MV-4-11 (cell line): ENCODE measurements at places on chromosomes 4 and X.
A peak's percentile ranks its signal among the peaks of the same experiment; 100 is the strongest.

GRCh38 chrX:10851809-10852208 lies 231.4 kb upstream of the MID1 start:
- no peak for DNase-seq

GRCh38 chrX:20173856-20174255 lies 32.2 kb upstream of the EIF1AX start:
- DNase-seq = no peak

DNA sequence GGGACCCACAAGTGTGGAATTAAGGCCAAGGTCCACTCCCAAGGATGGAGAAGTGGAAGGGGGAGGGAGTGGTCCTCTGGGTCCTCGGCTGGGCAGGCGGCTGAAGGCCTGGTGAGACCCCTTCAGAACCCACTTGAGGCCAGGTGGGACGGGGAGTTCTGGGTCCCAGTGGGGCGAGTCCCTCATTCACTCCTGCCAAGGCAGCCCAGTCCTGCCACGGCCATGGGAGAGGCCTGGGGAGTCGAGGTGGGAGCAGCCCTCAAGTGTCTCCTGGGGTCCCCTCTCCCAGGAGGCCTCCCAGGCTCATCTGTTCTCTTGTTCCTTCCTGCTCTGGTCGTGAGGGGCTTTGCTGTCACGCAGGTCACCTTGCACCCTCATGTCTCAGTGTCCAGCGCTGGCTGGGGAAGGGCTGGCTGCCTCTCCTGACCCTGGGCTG lies 6.1 kb upstream of the SH3BP2 start:
- DNase-seq = no peak

DNA sequence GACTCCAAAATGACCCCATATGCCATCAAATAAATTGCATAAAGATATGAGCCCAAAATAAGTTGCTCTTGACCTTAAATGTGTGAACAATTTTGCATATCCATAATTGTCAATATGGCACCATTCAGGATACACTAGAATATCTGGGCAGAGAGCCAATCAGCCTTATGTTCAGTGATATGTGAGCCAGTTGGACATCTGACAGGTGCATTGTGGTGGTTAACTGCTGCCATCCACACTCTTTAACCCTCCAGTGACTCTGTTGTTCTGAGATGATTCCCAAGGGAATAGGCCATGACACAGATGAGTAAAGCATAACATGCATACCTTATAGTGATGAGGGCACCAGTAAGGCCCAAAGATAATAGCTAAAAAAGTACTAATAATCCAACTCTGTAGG lies 500.1 kb downstream of the PCDH18 start:
- no peak for DNase-seq

- peak; percentile 8 for DNase-seq
Observed at GRCh38 chr4:7770224-7771050, 169.2 kb downstream of the AFAP1 start.

- DNase-seq = no peak
Observed at GRCh38 chr4:35464964-35465528, 779.3 kb downstream of the ARAP2 start.

DNA sequence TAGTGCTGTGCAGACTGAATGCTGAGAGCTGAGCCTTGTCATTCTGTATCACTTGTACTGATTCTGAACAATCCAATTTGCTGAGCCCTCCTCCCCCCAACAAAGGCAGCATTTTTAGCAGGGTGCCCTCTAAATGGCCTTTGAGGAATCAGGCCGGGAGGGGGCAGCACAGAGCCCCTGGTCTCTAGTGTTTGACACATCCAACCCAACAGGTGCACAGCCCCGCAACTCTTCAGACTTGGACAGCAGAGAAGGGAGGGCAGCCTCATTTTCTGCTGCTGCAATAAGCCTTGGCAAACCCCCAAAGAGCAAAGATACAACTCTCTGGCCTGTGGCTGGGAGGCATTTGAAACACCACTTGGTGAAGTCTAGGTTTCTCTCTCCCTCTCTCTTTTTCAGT lies 3.4 kb downstream of the ATP1B4 start:
- peak; percentile 48 for DNase-seq

DNA sequence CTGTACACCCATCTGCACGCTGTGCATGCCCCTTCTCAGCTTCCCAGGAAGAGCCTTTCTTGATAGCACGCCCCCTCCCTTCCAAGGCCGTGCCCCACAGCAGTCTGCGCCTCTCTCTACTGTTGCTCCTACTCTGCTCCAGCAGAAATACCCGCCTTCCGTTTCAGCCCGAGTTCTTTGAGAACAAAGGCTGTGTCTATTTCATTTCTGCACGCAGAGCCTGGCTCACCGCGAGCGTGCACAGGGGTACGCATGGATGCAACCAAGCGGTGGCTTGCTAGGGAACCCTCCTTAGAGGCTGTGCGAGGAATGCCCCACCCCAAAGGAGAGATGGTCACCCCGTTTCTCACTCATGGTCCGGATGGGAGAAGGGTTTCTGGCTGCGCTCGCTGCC lies 485 bp downstream of the AADAT start:
- DNase-seq = no peak

- no peak for DNase-seq
Observed at GRCh38 chr4:83850435-83850834, 314.5 kb downstream of the GPAT3 start.

DNA sequence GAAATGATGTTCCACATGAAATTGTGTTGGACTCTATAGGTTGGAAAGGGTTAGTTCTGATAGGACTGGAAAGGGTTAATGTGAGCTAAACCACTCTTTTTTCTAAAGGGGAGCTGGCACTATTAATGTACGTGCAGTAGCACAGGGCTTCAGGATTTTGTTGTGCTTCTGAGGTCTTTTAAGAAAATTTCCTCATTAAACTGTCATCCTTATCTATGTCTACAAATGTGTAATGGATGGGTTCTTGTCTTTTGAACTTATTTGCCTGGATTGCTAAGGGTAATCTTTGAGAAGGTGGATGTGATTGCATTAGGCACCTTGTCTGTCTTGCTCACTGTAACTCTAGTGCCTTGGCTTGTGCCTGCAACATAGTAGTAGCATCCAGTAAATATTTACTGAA lies 106.0 kb upstream of the SLC4A4 start:
- no peak for DNase-seq

DNA sequence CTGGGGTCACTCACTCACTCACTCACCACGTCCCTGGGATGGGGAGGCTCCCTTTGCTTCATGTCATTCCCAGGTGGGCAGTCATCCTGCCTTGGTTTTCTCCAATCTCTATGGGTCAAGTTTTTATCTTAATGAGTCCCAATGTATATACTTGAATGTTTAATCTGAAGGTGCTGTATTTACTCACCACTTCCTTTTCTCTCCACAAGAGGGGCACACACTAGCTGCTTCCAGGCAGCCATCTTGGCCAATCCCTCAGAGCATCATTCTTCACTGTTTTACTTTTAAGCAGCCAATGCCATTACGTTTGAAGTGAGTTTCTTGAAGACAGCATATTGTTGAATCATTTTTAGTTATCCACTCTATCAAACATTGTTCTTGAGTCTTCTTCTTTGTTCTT lies 153.4 kb upstream of the ARSJ start:
- DNase-seq = peak; percentile 13

- no peak for DNase-seq
Observed at GRCh38 chr4:137116144-137116543, 416.1 kb downstream of the PCDH18 start.

GRCh38 chr4:112322866-112323265 lies 25.7 kb downstream of the ALPK1 start:
- DNase-seq = no peak
